ENCODE measurements at places on chromosomes 2 and 18.

- no peak for DNase-seq
These were observed 5.6 kb downstream of the KCNE4 start for GRCh38 chr2:223057569-223057968.

DNA sequence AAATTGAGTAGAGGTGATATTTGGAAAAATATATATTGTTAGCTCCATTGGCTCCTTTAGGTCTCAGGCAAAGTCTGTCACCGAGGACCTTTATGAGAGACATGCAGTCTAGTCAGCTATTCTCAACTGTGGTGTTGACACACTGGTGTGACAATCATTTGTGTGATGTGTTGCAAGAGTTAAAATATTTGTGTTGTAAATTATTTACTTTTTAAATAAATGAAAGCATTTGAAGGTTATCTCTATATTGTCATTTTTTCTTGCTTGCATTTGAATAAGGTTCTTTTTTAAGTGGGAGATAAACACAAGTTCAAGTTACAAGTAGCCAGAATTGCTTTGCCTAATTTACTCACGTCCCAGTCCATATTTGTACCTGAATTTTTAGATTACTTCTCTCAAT, 4.3 kb downstream of the REL start:
- no peak for DNase-seq

- no peak for DNase-seq
These were observed 596.0 kb downstream of the LRP1B start for GRCh38 chr2:141534666-141535362.

- peak; percentile 87 for DNase-seq
These were observed 61.1 kb downstream of the MEIS1 start for GRCh38 chr2:66495788-66496640.

DNA sequence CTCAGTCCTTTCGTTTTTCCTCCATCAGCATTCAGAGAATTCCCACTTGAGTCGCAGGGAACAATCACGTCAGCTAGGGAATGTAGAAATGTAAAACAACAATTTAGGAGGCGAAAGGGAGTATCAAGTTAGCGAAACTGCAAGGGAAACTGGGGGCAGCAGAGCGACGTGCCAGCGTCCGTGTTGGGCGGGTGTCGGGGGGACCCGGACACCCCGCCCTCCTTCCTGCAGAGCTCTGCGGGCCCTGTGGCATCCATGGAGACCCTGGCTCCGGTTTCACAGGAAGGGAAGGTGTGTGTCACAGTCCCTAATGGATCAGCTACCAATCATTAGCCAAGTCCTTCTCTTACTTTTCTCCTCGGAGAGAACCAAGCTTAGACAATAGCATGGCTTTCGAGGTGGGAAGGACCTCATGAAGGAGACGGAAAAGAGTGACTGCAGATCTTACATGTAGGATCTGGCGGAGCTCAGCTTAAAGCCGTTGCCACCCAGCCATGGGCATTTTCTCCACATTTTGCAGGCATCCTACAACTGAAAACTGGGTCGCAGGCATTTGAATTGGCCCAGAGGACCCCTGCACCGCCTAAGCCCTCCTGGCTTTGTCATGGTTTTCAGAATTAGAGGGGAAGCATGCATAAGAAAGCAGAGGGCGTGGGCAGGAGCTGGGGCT, 33.7 kb downstream of the SOX11 start:
- DNase-seq: peak; percentile 36

GRCh38 chr18:79548621-79548985, 131.0 kb upstream of the CTDP1 start:
- no peak for DNase-seq

- no peak for DNase-seq
These were observed 206.8 kb upstream of the ERBB4 start for GRCh38 chr2:212745359-212745758.

GRCh38 chr2:211879323-211879722, 659.3 kb downstream of the ERBB4 start:
- DNase-seq: peak; percentile 44

- peak; percentile 2 for DNase-seq
These were observed 430.0 kb upstream of the VWC2L start for GRCh38 chr2:213980883-213981282.

Measured in choroid plexus epithelial cell (primary cell).